ENCODE measurements at places on chromosomes 13 and 19. TPM values are rescaled to one million over a fixed set of nuclear protein-coding genes. Genes with fewer than 3 reads are reported as not detected.

DNA sequence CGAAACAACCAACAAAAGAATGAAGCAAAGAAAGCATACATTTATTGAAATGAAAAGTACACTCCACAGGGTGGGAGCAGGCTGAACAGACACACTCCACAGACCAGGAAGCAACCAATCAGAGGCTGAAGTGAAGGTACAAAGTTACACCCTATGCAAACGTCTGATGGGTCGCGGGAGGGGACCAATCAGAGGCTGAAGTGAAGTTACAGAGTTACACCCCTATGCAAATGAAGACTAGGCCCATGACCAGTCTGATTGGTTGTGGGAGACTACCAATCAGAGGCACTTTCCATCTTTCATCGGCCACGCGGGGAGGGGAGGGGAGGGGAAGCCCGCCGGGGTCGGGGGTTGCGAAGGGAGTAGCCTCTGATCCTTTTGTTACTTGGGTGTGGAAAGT lies 12.4 kb upstream of the FBL start:
- peak; percentile 78 for DNase-seq

- DNase-seq: no peak
Measured at GRCh38 chr13:60229708-60230272, 66.1 kb upstream of the DIAPH3 start.

GRCh38 chr13:79432992-79433391 lies 26.9 kb upstream of the RBM26 start:
- DNase-seq: no peak

DNA sequence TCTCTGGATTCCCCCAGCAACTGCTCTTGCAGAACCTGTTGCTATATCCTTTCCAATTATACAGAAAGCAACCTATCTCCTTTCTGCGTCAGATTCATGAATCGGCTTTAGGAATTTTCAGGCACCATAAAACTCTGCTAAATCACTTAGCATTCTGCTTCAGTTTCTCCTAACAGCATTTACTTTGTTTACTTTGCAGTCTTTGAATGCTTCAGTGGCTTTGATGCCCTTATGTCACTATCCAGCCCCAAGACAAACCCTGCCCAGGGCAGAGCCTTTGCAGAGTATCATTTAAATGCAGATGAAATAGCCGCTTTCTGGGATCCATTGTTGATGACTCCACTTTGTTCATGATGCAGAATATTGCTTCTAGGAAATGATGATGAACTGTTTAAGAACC lies 43.1 kb downstream of the SLITRK1 start:
- DNase-seq: no peak

DNA sequence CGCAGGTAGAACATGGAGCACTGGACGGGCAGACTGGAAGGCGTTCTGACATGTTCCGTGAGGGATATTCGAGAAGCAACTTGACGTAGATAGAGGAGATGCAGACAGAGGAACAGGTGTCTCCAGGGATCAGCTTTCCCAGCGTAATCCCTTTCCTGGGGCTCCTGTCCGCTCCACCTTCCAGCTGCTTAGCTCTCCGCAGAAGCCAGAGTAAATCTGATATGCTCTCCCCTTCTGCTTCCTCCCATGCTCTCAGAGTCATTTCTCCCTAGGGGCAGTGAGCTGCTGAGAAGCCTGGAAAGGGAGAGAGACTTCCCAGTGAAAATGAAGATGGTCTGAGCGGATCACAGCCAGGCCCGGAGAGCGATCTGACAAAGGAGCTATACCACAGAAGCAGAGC lies 23.0 kb upstream of the OLFM4 start:
- no peak for DNase-seq

GRCh38 chr19:31015778-31016177 lies 333.5 kb downstream of the TSHZ3 start:
- DNase-seq: no peak

DNA sequence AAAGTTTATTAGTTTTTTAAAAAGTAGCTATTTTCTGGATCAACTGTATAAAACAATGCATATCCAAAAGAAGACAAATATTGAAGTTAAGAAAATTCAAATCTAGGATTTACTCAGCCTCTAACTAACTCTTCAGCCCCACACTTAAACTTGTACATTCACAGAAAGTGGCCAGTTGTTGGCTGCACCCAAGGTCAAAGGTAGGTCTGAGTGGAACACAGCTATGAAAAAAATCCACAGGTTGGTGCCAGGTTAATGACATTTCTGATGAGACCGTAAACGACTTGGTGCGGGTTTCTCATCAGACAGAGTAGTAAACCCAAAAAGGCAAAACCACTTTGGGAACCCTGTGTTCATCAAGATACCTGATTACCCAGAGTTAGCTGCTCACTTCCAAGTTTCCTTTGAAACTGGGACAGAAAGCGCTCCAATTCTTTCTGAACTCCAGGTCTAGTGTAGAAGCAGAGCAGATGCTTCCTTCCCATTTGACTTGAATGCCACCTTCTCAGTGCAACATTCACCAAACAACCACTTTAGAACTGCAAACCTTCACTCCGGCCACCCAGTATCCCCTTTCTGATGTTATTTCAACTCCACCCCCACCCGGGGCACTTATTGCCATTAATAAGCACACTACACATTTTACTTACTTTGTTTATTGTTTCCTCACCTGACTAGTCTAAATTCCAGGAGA lies 208.3 kb upstream of the STARD13 start:
- DNase-seq: no peak

DNA sequence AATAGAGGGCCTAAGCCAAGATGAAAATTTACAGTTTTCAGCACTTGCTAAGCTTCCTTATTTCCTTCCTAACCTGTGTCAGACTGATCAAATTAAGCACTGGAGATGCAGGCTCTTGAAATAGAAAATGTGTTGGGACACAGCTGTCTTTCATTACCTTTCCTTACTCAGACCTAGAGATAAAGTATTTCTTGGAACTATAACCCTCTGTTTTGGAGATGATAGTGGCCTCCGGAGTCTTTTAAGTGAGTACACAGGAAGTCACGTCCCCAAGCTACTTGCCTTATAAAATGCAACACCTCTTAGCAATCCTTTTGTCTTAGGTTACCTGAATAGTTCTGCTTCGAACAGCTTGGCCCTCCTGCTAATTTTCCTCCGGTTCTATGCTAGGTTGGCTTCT lies 12.4 kb upstream of the AKAP11 start:
- no peak for DNase-seq

DNA sequence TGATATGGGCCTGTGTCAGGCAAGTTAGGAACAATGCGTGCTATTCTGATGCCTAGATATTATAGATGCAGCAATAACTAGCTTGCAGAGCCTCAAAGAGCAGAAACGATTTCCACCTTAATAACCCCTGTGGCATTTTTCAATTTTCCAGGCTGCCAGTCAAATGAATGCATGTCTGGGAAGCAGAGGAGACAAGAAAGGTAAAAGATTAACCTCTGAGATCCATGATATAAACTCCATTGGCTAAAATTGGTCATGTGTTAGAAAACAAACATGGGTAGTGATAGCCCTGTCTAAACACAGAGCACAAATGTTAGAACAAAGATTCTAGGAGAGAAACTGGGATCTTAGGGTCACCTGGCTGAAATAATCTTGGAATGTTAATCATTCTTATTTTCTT lies 811.1 kb downstream of the DIAPH3 start:
- no peak for DNase-seq

GRCh38 chr19:52140032-52140710 lies 433 bp upstream of the ZNF616 start:
- no peak for DNase-seq

- DNase-seq: peak; percentile 42
Measured at GRCh38 chr19:47541518-47541917, 26.7 kb upstream of the NAPA start.

- peak; percentile 83 for DNase-seq
Measured at GRCh38 chr19:56252699-56253422, 19.7 kb upstream of the EDDM13 start.

GRCh38 chr13:83980331-83980730 lies 98.1 kb upstream of the SLITRK1 start:
- DNase-seq: no peak

GRCh38 chr13:110546378-110546777 lies 15.1 kb downstream of the RAB20 start:
- DNase-seq: no peak

Gene CGB8
- not detected for total RNA-seq

Gene SLC25A41
- total RNA-seq: not detected

Data from activated CD4-positive, alpha-beta memory T cell treated with anti-CD3 and anti-CD28 coated beads for 36 hours (primary cell).